Activated T-helper 1 cell treated with anti-CD3 and anti-CD28 coated beads, Interleukin-12 subunit alpha, Interleukin-12 subunit beta, Interleukin-2, Interleukin-4 antibody, amounts not matched to agents 30 ng/mL and 10 ng/mL and 1 ng/mL, durations not matched to agents 14 hours and 24 hours and 36 hours (primary cell): ENCODE measurements at places on chromosomes 7 and 10. TPM values are rescaled to one million over a fixed set of nuclear protein-coding genes. Genes with fewer than 3 reads are reported as not detected.

The OIT3 gene
- total RNA-seq = not detected in 2 replicates

The PDLIM1 gene
- 2.6 and 2.9 TPM in 2 replicates for total RNA-seq

The MYL10 gene
- total RNA-seq = not detected in 2 replicates

The IKZF1 gene
- total RNA-seq = 324 and 329 TPM in 2 replicates

The PTPRE gene
- total RNA-seq = 40.8 and 41.8 TPM in 2 replicates

The TMEM213 gene
- total RNA-seq = 0.08 TPM in 1 of 2 replicates, not detected in the other

The KLF14 gene
- total RNA-seq = not detected in 2 replicates

The BPGM gene
- total RNA-seq = 23.8 and 25.3 TPM in 2 replicates

The GIMAP1 gene
- total RNA-seq = 4.6 and 4.9 TPM in 2 replicates

The ATOH7 gene
- total RNA-seq = not detected in 2 replicates

The KCNIP2 gene
- 1.4 and 2.5 TPM in 2 replicates for total RNA-seq

- no peaks in the 10 kb centered on the region for H3K27me3 ChIP-seq
- no peak for DNase-seq
- H3K4me1 ChIP-seq = no peaks in the 10 kb centered on the region
- H3K27ac ChIP-seq = no peak overlapping the region
Measured at GRCh38 chr7:124516911-124517310, 248.7 kb downstream of the GPR37 start.

GRCh38 chr10:46091828-46092523 lies 45.9 kb upstream of the MSMB start:
- H3K36me3 ChIP-seq = no peaks in the 10 kb centered on the region
- H3K4me1 ChIP-seq = peaks cover 22% of the 10 kb centered on the region
- H3K27ac ChIP-seq = no peak overlapping the region
- DNase-seq = no peak

DNA sequence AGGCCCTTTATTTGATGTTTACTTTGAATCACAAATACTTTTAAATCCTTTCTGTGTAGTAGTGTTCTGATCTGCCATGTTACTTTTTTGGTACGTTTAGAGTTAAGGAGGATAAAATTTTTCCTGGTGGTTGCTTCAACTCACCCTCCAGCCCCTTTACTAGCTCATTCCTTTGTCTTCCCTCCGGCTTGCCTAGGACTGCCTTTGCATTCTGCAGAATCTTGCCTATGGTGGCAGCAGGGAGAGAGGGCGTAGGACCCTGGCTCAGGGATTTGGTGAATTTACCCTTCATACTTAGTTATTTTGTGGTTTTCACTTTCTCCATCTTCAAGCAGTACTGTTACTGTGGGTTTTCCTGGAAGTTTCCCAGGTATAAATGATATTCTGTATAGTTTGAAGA lies 833.5 kb downstream of the XPNPEP1 start:
- no peak overlapping the region for H3K27ac ChIP-seq
- H3K27me3 ChIP-seq = no peaks in the 10 kb centered on the region
- no peaks in the 10 kb centered on the region for H3K4me1 ChIP-seq

DNA sequence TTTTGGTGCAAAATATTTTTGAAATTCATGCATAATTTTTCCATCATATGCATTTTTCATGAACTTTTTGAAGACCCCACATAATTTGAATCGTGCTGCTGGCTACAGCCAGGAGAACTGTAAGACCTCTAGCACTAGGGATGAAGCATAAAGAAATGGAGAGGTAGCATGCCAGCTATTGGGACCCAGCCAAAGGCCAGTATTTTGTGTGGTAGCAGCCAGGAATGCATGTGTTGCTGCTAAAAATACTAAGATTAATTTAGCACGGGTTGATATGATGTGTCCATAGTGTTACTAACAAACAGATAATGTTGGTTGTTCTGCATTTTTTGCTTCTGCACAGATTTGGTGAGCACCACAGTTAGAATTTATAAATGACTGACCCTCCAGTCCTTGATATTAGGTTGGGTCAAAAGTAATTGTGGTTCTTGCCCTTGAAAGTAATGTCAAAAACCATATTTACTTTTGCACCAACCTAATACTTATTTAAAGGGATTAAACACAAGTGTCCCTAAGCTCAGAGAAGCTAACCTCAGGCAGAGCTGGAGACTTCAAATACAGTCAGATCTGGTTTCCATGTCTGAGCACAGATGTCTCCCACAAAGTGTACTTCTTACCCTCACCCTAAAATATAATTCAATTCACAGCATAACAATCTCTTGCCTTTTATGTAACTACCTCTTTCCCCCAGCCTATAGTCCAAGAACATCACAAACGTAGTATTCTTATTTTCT lies 54.1 kb upstream of the NPSR1 start:
- no peaks in the 10 kb centered on the region for H3K27me3 ChIP-seq
- H3K27ac ChIP-seq = no peak overlapping the region
- no peak overlapping the region for H3K4me3 ChIP-seq
- H3K4me1 ChIP-seq = no peaks in the 10 kb centered on the region
- DNase-seq = no peak

DNA sequence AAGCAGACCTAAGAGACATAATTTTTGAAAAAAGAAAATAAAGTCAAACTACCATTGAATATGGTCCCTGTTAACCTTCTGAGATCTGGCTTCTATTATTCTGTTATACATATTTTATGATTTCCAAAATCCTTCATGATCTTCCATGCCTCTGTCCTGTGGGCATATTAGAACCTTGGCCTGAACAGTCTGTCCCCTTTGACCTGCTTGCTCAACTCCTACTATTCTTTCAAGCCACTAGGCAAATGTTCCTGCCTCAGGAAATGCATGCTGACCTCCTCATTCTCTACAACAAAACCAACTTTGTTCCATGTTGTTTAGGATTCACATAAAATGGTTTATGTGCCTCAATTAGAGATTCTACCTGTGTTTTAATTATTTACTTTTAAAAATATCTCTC lies 544.8 kb upstream of the LRRTM3 start:
- no peaks in the 10 kb centered on the region for H3K36me3 ChIP-seq
- H3K4me3 ChIP-seq = no peak overlapping the region
- no peaks in the 10 kb centered on the region for H3K4me1 ChIP-seq
- H3K27ac ChIP-seq = no peak overlapping the region

DNA sequence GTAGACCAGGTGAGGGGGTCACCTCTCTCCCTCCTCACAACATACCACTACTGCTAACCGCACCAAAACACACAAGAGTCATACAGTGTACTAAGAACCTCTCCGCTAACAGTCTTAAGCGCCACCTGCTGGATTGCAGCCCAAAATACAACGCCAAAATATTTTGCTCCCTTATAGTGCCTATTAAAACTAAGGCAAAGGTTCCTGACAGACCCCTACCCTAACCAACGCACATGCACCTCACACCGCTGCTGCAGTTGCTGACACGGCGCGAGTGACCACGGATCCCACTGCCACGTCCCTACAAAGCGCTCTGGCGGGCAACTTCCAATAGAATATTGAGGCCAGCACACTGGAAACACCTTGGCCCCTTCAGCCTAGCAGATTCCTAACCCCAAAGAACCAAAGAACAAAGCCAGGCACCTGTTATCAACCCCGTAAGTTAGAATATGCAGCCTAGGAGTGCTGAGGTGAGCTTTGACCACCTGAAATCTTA lies 563.6 kb upstream of the SEMA3D start:
- no peaks in the 10 kb centered on the region for H3K36me3 ChIP-seq
- H3K4me3 ChIP-seq = no peak overlapping the region
- no peaks in the 10 kb centered on the region for H3K27me3 ChIP-seq
- no peak for DNase-seq

GRCh38 chr10:84334811-84335210 lies 6.4 kb downstream of the CCSER2 start:
- peak overlapping the region; percentile 49 for H3K27ac ChIP-seq
- DNase-seq = no peak
- peaks cover 9% of the 10 kb centered on the region for H3K36me3 ChIP-seq
- peak overlapping the region; percentile 50 for H3K4me3 ChIP-seq
- H3K27me3 ChIP-seq = no peaks in the 10 kb centered on the region

- H3K27me3 ChIP-seq = no peaks in the 10 kb centered on the region
- no peak overlapping the region for H3K27ac ChIP-seq
- no peak overlapping the region for H3K4me3 ChIP-seq
Measured at GRCh38 chr7:17599733-17600339, 301.4 kb downstream of the AHR start.

GRCh38 chr7:16144361-16144760 lies 277.0 kb downstream of the CRPPA start:
- no peaks in the 10 kb centered on the region for H3K4me1 ChIP-seq
- no peaks in the 10 kb centered on the region for H3K27me3 ChIP-seq
- DNase-seq = no peak
- no peaks in the 10 kb centered on the region for H3K36me3 ChIP-seq
- no peak overlapping the region for H3K27ac ChIP-seq
- no peak overlapping the region for H3K4me3 ChIP-seq

DNA sequence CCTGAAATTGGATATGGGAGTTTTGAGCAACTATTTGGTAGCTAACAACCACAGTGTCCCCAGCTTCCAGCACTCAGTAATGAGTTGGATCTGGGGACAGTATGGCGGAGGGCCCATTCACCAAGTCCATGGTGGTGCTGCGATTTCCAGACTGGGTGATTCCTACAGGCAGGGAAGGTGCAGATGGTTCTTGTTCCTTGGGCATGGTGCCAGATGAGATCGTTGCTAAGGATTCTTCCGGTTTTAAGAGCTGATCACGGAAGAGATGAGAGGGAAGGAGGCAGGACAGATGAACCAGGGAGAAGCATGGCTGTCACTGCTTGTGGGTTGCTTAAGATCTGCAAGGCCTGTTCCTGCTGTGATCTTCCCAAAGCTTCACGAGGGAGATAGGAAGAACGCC lies 380.3 kb downstream of the TCERG1L start:
- no peak overlapping the region for H3K27ac ChIP-seq
- no peaks in the 10 kb centered on the region for H3K4me1 ChIP-seq
- H3K4me3 ChIP-seq = no peak overlapping the region
- H3K36me3 ChIP-seq = no peaks in the 10 kb centered on the region
- no peaks in the 10 kb centered on the region for H3K27me3 ChIP-seq

DNA sequence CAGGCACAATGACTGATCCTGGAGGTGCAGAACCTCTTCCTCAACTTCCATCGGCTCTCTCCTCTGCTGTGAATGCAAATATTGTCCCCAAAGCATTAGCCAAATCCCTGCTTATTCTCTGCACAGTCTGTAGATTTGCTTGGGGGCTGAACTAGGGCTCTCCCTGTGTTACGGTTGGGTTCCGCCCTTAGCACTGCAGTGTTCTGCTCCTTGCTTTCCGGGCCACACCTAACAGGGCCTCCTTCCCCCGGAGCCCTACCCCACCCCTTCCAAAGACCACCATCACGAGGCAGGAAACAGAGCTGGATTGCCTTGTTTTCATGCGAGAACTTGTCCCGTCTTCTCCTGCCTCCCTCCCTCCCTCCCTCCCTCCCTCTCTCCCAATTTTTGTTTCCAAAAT lies 36.6 kb downstream of the SLC25A28 start:
- no peaks in the 10 kb centered on the region for H3K4me1 ChIP-seq
- no peak overlapping the region for H3K4me3 ChIP-seq
- no peaks in the 10 kb centered on the region for H3K36me3 ChIP-seq
- peaks cover 21% of the 10 kb centered on the region for H3K27me3 ChIP-seq

- H3K4me3 ChIP-seq = no peak overlapping the region
- DNase-seq = no peak
- H3K27me3 ChIP-seq = no peaks in the 10 kb centered on the region
- H3K27ac ChIP-seq = no peak overlapping the region
Measured at GRCh38 chr10:90162271-90162853, 461.0 kb downstream of the KIF20B start.

- no peak overlapping the region for H3K4me3 ChIP-seq
- H3K27me3 ChIP-seq = no peaks in the 10 kb centered on the region
- H3K36me3 ChIP-seq = peaks cover 21% of the 10 kb centered on the region
- DNase-seq = no peak
- H3K4me1 ChIP-seq = peaks cover 14% of the 10 kb centered on the region
Measured at GRCh38 chr10:46236546-46236887, 50.3 kb upstream of the ANTXRL start.

DNA sequence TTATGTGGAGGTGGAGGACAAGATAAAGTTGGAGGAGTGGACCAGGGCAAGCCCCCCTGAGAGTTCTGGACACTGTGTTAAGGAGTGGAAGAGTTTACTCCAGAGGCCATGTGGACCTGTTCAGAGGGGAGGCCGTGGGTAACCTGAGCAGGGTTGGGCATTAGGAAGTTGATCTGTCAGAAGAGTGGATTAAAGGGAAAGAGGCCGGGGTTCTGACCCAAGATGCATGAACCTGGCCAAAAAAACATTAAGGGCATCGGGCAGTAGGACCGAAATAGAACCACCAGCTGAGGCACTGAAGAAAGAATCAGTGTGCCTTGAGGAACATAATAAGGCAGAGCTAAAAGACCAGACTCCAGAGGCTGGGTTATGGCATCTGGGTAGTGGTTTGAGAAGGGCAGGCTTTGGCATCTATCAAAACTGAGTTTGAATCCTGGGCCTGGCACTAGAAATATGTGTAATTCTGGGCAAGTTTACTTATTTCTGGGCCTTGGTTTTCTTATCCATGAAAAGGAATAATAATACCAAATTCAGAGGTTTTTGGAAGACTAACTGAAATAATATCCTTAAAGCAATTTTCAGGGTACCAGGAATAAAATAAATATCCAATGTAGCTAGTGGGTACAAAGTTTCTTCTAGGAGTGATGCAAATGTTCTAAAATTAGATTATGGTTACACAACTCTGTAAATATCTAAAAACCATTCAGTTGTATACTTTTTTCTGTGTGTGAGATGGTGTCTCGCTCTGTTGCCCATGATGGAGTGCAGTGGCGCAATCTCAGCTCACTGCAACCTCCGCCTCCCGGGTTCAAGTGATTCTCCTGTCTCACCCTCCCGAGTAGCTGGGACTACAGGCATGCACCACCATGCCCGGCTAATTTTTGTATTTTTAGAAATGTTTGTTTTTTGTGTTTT lies 10.9 kb upstream of the FRAT1 start:
- H3K4me3 ChIP-seq = no peak overlapping the region
- H3K36me3 ChIP-seq = no peaks in the 10 kb centered on the region
- DNase-seq = no peak
- peaks cover 3% of the 10 kb centered on the region for H3K27me3 ChIP-seq

DNA sequence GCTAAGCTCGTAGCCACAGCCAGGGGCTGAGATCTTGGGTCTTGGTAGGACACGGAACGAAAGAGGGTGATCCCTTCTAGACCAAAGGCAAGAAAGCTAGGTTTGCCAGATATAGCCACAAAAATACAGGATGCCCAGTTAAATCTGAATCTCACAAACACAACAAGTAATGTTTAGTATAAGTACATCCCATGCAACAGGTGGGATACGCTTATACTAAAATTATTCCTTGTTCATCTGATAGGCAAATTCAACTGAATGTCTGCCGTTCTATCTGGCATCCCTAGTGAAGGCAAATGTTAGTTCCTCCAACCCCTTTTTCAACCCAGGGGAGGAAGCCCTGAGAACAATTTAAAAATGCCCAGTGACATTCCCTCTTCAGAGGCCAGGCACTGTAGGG lies 131.1 kb upstream of the MGMT start:
- H3K4me3 ChIP-seq = no peak overlapping the region
- no peak for DNase-seq
- H3K27me3 ChIP-seq = peaks cover 2% of the 10 kb centered on the region

DNA sequence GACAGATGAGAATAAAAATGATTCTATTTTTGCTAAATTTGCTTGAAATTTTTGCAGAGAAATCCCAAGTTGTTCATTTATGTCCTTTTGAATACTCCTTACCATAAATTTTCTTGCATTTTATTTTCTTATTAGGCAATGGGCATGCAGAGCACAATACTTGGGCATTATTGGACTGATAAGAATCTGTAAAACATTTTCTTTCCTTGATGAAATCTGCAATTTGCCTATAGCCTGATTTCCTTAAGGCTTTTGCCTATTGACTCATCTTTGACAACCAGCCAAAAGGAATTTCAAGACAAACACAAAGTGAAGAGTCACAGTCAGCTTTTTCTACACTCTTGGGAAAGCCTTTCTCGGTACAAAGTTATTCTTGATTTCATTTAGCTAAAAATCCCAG lies 30.5 kb upstream of the GNAT3 start:
- H3K4me3 ChIP-seq = no peak overlapping the region
- DNase-seq = no peak
- no peaks in the 10 kb centered on the region for H3K27me3 ChIP-seq
- H3K36me3 ChIP-seq = no peaks in the 10 kb centered on the region
